GM04504 (cell line): ENCODE measurements at places on chromosomes 4 and X.

- no peak for DNase-seq
Measured at GRCh38 chr4:168573870-168574269, 77.0 kb downstream of the PALLD start.

DNA sequence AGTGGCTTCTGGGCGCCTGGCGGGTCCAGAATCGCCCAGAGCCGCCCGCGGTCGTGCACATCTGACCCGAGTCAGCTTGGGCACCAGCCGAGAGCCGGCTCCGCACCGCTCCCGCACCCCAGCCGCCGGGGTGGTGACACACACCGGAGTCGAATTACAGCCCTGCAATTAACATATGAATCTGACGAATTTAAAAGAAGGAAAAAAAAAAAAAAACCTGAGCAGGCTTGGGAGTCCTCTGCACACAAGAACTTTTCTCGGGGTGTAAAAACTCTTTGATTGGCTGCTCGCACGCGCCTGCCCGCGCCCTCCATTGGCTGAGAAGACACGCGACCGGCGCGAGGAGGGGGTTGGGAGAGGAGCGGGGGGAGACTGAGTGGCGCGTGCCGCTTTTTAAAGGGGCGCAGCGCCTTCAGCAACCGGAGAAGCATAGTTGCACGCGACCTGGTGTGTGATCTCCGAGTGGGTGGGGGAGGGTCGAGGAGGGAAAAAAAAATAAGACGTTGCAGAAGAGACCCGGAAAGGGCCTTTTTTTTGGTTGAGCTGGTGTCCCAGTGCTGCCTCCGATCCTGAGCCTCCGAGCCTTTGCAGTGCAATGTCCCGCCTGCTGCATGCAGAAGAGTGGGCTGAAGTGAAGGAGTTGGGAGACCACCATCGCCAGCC lies at the start of gene ATOH1:
TSS of gene ATOH1 (plus strand) at position 422 of the 663 bp plus-strand sequence. CDS start at position 596, 174 bp downstream.
- no peak for DNase-seq

DNA sequence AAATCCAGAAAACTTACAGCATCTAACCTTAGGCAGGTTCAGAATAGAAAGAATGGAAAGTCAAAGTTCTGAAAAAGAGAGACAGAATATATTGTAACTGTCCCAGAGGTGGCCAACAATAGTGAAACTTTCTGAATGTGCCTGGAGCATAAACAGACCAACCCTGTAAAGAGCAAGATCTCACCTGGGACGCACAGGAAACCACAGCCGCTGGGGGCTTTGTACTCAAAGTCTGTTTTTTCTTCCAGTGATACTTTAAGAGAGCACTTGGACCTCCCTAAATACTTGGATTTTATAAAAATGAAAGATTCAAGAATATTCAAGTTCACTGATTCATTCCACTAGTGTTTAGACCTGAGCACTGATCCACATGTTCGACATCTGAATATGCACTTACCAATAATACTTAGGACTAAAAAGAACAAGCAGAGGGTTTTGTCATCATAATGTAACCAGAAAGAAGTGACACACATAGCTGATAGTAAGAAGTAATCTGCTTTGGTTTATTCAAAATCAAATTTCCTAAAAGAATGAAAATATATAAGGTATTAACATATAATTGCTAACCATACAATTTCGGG lies 35.3 kb downstream of the ARAP2 start:
- DNase-seq: no peak

DNA sequence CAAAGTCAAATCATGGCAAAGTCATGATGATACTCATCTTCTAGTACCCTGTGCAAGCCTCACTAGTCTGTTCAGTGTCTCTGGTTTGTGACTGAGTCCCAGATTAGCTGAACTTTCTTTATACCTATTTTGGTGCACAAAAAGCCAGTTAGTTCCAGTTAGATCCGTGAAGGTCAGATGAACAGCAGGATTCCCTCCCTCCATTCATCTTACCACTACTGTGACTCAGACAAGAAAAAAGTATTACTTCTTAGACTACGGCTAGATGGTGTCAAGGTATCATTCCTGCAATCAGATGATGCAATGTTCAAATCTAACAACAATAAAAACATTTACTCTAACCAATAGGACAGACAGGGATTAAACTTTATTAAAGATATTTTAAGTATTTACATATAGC lies 30.4 kb downstream of the ARHGEF6 start:
- no peak for DNase-seq

DNA sequence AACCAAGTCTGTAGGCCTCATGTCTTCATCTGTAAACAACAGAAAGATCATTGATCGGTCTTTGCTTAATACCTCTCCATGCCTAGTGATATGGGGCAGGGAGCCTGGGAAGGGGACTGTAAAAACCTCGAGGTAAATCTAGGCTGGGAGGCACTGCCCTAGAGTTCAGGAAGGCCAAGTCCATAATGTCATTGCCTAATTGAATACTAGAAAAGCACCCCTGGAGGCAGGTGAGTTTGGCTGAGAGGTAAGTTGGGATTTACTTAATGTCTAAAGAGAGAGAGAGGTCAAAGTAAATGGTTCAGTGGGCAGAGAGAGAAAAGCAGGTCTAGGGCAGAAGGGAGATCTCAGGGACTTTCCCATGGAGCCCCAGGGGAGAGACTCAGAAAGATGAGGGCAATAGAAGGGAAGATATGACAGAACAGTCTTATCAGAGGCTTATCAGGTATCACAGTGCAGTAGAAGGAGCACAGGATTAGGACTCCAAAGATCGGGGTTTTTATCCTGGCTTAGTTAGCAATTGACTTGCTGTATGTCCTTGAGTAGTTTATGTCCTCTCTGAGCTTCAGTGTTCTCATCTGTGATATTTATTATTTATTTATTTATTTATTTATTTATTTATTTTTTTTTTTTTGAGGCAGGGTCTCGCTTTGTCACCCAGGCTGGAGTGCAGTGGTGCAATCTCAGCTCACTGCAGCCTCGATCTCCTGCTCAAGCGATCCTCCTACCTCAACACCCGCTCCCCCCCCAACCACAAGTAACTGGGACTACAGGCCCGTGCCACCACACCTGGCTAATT lies 85.2 kb downstream of the SLC16A2 start:
- DNase-seq: no peak

GRCh38 chrX:132023896-132024386 lies 839 bp downstream of the STK26 start:
- DNase-seq: no peak

DNA sequence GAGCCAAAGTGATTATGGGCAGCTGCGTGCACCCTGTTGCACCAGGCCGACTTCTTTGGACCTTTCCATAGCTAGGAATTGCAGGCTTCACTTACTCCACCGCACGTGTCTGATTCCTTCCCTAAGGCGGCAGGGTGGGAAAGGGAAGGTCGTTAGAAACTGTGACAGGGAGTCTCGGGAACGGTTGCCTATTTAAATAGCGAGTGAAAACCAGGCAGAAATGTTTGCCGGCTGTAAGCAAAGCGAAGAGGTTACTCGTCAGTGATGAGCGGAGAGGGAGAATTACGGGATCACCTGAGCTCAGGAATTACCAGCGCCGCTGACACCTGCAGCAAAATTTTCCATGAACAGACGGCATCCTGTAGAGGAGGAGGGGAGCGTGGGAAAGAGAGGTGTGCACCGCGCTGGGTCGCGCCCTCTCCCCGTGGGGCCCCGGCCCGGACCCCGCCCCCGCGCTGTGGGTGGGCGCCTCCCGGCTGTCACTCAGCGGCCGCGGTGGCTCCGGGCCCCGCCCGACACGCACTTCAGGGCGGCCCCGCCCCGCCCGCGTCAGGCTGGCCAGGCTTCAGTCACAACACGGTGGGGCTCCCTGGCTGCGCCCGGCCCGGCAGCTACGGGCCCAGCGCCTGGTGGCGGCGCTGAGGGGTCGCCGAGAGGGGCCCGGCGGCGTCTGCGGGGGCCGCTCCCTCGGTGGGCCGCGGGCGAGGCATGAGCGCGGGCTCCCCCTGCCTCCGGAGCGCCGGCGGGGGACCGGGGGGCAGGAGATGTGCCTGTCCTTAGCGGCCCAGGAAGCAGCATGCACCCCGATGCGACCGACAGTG lies at the start of gene SNX25:
TSS of gene SNX25 (plus strand) at position 568 of the 821 bp plus-strand sequence. CDS start at position 797, 229 bp downstream.
- DNase-seq: no peak

- DNase-seq: no peak
Measured at GRCh38 chr4:6758728-6759127, 23.8 kb upstream of the KIAA0232 start.

GRCh38 chr4:76963131-76963750 lies 13.7 kb downstream of the SEPTIN11 start:
- DNase-seq: no peak

- peak; percentile 16 for DNase-seq
Measured at GRCh38 chr4:154044108-154044531, 255.2 kb upstream of the SFRP2 start.

- no peak for DNase-seq
Measured at GRCh38 chr4:15416357-15417232, 11.2 kb upstream of the C1QTNF7 start.

- DNase-seq: no peak
Measured at GRCh38 chr4:5054532-5054931, 3.3 kb downstream of the STK32B start.

DNA sequence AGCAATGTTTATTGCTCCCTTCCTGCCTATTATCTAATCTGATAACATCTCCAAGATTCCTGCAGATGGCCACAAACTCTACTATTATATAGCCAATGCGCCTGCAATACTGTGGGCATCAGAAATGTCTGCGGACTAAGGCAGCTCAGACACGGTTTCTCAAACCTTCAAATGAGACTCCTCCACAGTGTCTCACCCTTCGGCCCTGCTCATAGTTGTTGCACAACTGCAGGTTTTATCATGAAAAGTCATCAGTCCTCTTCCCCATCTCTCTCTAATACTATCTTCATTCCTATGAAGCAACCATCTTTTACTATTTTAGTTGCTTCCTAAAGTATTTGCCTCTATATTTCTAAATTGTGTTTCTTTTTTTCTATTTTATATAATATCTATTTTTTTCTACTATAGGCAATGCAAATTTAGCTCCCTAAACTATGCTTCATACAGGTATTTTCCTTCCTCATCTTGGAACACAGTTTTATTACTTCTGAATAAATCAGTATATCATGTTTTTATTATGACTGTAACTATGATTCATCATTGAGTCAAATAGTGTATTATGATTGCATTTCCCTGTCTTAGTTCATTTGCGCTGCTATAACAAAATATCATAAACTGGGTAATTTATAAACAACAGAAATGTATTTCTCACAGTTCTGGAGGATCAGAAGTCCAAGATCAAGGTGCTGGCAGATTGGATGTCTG lies 129.7 kb upstream of the EDNRA start:
- DNase-seq: no peak

- no peak for DNase-seq
Measured at GRCh38 chr4:184722798-184723197, 11.1 kb downstream of the CENPU start.

GRCh38 chrX:97372001-97372766 lies 488.5 kb downstream of the RPA4 start:
- no peak for DNase-seq

DNA sequence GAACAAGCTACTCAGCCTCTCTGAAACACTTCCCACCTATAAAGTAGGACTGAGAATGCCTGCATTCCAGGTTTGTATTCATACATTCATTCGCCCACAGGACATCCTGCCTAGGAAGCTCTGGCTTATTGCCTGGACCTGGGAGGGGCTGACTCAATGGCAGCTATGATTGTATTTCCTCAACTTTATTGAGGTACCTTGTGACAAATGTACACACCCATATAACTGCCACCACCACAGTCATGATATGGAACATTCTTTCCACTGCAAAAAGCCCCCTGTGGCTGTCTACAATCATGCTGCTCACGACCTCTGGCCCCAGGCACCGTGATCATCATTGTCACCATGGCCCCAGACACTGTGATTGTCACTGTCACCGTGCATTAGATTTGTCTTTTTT lies 68.3 kb downstream of the ABLIM2 start:
- DNase-seq: no peak

DNA sequence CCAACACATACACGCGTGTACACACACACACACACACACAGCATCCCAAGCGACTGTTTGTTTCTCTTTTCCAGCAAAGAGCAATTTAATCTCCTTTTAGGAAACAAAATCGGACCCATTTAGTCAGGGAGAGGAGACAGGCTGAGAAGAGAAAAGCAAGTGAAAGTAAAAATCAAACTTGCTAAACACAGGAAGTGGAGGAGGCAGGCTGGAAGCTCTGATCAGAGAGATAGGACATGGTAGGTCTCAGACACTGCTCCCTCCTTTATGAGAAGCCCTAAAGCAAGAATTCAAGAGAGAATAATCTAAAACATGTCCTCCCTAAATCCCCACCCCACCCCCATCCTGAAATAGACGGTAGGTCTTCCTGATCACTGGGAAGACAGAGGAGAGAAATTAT lies 62.3 kb downstream of the GPC3 start:
- DNase-seq: no peak

- DNase-seq: no peak
Measured at GRCh38 chrX:10501611-10502010, 118.8 kb downstream of the MID1 start.

DNA sequence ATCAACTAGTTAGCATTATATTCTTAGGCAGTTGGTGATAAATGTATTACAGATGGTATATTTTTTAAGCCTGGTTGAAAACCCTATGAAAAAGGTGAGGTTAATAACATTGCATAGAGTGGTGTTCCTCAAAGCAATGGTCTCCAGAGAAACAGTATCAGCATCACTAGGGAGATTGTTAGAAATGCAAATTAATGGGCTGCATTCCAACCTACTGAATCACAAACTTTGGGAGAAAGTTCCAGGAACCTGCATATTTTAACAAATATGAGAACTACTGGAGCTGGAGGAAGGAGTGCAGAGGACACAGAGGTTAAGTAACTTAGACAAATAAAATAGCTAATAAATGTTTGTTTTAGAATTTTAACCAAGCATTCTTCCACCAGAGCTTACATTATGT lies 166.9 kb upstream of the PCDH10 start:
- DNase-seq: no peak

GRCh38 chr4:23305026-23305425 lies 584.8 kb downstream of the PPARGC1A start:
- no peak for DNase-seq

DNA sequence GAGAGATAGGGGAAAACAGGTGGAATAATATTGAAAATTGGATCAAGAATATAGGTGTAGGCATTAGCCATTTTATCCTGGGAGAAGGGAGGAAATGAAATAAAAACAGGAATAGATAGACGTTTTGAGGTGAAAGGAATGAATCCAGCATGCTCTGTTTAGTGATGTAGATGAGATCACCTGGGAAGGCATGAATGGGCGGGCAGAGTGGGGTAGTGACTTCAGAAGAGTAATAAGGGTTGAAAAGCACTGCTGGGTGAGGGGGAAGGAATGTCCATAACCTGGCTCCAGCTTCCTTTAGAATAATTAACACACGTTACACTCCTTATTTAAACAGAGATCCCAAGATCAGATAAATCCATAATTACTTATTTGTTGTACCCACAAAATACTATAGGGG lies 191.1 kb upstream of the ANXA3 start:
- no peak for DNase-seq

GRCh38 chr4:174713181-174713580 lies 115.9 kb downstream of the GLRA3 start:
- DNase-seq: no peak
